ENCODE measurements at places on chromosomes 5 and 9.

GRCh38 chr5:31383734-31384133 is 148.2 kb downstream of the DROSHA start:
- no peak overlapping the region for H3K27ac ChIP-seq
- no peaks in the 10 kb centered on the region for H3K4me1 ChIP-seq
- H3K4me3 ChIP-seq = no peak overlapping the region
- H3K36me3 ChIP-seq = no peaks in the 10 kb centered on the region
- DNase-seq = no peak

DNA sequence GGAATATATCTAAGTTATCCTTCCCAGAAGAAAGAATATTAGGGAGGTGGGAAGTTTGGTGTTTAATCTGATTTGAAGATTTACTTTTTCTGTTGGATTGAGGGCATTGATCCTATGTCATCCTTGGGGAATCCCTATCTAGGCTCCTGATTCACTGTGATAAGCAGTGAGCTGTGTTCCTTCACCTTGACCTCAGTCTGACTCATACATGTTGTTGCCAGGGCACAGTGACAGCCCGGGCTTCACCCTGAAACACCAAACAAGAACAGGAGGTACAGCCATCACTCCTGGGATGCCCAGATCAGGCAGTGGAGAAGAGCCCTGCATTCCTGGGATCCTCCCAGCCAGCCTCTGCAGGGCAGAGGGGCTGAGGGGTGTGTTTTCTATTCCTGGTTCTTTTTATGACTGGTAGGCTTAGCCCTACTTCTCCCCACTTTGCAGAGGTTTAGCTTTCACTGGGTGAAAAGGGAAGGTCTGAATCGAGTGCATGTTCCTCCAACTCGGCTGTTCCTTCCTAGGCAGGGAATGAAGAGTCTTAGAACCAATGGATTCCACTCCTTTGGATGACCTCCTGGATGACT is 3.1 kb upstream of the FAM53C start:
- no peak overlapping the region for H3K4me3 ChIP-seq
- H3K27me3 ChIP-seq = no peaks in the 10 kb centered on the region
- H3K27ac ChIP-seq = no peak overlapping the region
- no peak for DNase-seq
- no peaks in the 10 kb centered on the region for H3K36me3 ChIP-seq

GRCh38 chr5:16913187-16914107 is 22.6 kb downstream of the MYO10 start:
- H3K4me1 ChIP-seq = peaks cover 1% of the 10 kb centered on the region
- no peaks in the 10 kb centered on the region for H3K36me3 ChIP-seq
- H3K27me3 ChIP-seq = peaks cover 16% of the 10 kb centered on the region
- DNase-seq = no peak
- no peak overlapping the region for H3K4me3 ChIP-seq

- H3K27ac ChIP-seq = no peak overlapping the region
- no peaks in the 10 kb centered on the region for H3K4me1 ChIP-seq
- no peak overlapping the region for H3K4me3 ChIP-seq
- no peaks in the 10 kb centered on the region for H3K27me3 ChIP-seq
These were observed 115.2 kb downstream of the CRB2 start for GRCh38 chr9:123470991-123471770.

DNA sequence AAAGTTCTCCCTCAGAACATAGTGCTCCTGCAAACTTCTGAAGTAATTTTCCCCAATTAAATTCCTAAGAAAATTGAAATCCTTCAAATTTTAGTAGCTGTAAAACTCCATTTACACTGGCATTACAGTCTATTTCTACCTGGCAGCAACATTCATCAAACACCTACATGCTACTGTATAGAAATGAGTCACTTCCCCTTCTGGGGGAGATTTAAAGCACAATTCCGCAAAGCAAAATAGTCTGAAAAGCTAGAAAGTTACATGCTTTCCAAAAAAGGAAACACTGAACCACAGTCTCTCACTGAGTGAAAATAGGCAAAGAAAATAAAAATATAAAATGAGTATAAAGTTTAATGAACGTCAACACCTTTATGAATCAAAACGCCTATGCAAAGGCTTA is 43.3 kb downstream of the MCTP1 start:
- no peak overlapping the region for H3K4me3 ChIP-seq
- no peaks in the 10 kb centered on the region for H3K4me1 ChIP-seq
- peaks cover 9% of the 10 kb centered on the region for H3K36me3 ChIP-seq
- H3K27me3 ChIP-seq = peaks cover 14% of the 10 kb centered on the region
- no peak for DNase-seq
